ENCODE measurements at places on chromosomes 6 and 20. TPM values are rescaled to one million over a fixed set of nuclear protein-coding genes. Genes with fewer than 3 reads are reported as not detected.

ULBP1 gene
- total RNA-seq = 2.7 TPM

TSHZ2 gene
- 25.9 TPM for total RNA-seq

ACOT13 gene
- 37.3 TPM for total RNA-seq

TRIM10 gene
- total RNA-seq = 0.11 TPM

POFUT1 gene
- 54.3 TPM for total RNA-seq

GRCh38 chr6:5967594-5967993 is 39.1 kb downstream of the NRN1 start:
- H3K4me1 ChIP-seq = peaks cover 9% of the 10 kb centered on the region
- H3K27ac ChIP-seq = no peak overlapping the region
- H3K4me3 ChIP-seq = no peak overlapping the region
- DNase-seq = no peak

DNA sequence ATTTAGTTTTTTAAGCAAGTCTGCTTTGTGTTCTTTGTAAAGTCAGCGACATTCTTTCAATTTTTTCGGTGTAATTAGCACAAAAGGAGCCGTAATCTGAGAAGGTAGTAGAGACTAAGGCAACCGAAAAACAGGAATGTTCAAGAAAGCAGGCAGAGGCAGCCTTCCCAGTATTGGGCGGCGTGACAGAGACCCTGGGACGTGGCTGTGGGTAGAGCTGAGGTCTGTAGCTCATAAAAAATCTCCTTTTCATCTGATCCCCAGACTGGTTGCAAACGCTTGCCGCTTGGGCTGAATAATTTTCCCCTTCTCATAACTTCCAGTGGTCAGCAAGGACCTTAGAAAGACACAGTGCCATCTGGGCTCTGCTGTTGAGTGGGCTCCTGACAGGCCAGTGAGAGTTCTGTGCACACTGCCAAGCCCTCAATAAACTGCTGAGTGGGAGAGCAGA is 30.8 kb downstream of the GNAS start:
- no peak overlapping the region for H3K4me3 ChIP-seq
- H3K27ac ChIP-seq = no peak overlapping the region
- no peaks in the 10 kb centered on the region for H3K27me3 ChIP-seq
- no peak for DNase-seq
- no peaks in the 10 kb centered on the region for H3K36me3 ChIP-seq
- peaks cover 34% of the 10 kb centered on the region for H3K4me1 ChIP-seq

DNA sequence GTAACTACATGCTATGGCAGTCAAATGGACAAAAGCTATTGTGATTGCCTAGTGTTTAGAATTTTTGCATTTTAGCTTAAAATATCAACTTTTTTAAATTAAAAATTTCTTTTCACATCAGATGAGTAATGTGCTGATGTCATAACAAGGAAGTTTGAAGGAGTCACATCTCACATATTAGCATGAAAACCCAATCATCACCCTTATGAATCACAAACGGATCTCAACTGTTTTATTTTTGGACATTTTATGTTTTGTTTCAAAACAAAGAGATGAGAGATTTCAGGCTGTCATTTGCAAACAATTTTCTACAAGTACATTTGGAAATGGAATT is 53.6 kb upstream of the TRERF1 start:
- H3K4me3 ChIP-seq = no peak overlapping the region
- no peaks in the 10 kb centered on the region for H3K27me3 ChIP-seq
- H3K36me3 ChIP-seq = no peaks in the 10 kb centered on the region
- peaks cover 33% of the 10 kb centered on the region for H3K4me1 ChIP-seq
- no peak for DNase-seq

GRCh38 chr6:35231563-35231962 is 17.8 kb downstream of the SCUBE3 start:
- no peaks in the 10 kb centered on the region for H3K4me1 ChIP-seq
- H3K27me3 ChIP-seq = no peaks in the 10 kb centered on the region
- H3K36me3 ChIP-seq = no peaks in the 10 kb centered on the region
- H3K27ac ChIP-seq = no peak overlapping the region

DNA sequence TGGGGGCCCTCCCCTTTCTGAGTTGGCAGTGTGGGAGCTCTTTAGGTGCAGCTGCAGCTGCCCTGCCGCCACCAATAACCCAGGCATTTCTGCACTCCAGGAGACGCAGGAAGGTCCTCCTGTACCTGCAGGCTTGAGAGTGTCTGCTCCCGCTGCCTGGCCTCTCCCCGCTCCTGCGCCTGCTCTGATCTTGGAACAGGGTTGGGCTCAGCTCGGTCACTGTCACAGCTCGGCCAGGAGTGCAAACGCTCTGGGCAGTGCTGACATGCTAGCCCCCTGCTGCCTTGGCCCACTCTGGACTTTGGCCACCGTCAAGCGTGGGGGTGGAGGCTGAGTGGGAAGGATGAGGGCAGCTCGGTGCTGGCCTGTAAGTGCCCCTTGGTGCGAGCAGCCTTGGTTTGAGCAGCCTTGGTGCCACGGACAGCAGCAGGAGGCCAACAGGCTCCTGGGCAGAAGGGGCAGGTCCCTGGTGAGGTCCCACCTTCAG is 738.1 kb upstream of the GJE1 start:
- no peaks in the 10 kb centered on the region for H3K27me3 ChIP-seq
- H3K27ac ChIP-seq = no peak overlapping the region
- H3K36me3 ChIP-seq = no peaks in the 10 kb centered on the region
- no peak overlapping the region for H3K4me3 ChIP-seq
- H3K4me1 ChIP-seq = no peaks in the 10 kb centered on the region

DNA sequence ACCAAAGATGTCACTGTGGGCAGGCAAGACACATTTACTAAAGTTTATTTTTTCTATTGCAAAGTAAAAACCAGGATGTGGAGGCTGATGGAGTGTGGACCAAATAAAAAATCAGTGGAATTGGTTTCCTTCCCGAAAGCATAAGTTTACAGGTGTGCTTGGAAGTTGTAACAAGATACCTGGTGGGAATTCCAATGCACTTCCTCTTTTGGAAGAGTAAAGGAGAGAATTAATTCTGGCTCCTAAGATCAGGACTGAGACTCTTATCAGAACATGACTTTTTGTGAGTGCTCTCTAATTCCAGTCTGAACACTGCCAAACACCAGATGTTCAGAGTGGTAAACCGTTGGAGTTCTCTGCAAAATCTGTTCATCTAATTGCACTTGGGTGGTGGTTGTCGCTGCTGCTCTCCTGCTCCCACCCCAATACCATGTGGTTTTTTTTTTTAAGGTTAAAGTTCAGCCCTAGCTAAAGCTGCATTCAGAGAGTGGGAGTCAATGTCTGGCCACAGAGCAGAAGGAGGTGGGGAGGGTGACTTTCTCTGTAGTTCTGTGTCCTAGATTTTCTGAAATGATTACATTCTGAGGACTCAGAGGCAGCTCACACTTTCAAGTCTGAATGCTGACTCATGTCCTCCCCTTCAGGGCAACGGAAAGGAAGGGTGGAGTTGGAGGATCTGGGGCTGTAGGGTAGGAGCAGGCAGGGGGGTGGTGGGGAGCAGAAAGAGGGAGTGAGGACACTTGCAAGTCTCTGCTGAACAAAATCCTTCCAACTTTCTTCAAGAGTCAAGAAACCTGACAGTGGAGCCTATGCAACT is 275.8 kb upstream of the PRDM1 start:
- H3K4me3 ChIP-seq = no peak overlapping the region
- no peaks in the 10 kb centered on the region for H3K36me3 ChIP-seq
- DNase-seq = peak; percentile 78

DNA sequence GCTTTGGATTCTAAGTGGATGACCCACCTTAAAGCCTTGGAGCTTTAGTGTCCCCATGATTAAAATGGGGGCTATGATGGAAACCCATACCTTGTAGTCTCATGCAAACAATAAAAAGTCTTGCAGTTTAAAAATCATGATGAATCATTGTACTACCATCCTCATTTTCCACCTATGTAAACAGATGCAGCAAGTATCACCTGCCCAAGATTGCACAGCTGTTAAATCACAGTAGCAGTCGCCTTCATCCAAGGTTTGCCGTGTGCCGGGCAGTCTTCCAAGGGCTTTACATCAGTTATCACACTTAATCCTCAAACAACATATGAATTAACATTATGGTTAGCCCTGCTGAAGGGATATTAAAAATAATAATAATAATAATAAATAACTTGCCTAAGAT is 210.3 kb downstream of the FOXA2 start:
- H3K4me1 ChIP-seq = peaks cover 15% of the 10 kb centered on the region
- no peak overlapping the region for H3K27ac ChIP-seq
- H3K27me3 ChIP-seq = no peaks in the 10 kb centered on the region
- DNase-seq = no peak

DNA sequence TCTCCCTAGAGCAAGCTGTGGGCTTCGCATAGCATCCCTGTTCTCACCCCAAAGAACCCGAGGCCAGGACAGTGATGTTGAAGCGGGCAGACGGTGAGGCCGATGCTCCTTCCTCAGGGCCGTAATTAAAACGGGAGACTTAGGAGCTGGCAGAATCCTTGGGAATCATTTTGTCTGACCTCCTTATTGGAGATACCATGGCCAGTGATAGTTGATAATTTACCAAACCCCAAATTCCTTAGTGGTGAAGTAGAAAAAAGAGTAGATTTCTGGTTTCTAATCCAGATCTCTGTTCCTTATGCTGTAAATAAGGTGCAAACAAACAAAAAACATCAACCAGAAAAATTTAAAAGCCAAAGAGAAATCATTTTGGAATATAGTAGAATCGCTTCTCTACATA is 361.1 kb upstream of the AGPAT4 start:
- no peak for DNase-seq

- H3K4me1 ChIP-seq = no peaks in the 10 kb centered on the region
- no peak overlapping the region for H3K27ac ChIP-seq
- no peak for DNase-seq
Measured at GRCh38 chr6:47335466-47335865, 25.8 kb upstream of the TNFRSF21 start.

GRCh38 chr20:17014217-17014616 is 212.6 kb upstream of the PCSK2 start:
- H3K36me3 ChIP-seq = no peaks in the 10 kb centered on the region
- no peak overlapping the region for H3K27ac ChIP-seq
- H3K4me3 ChIP-seq = no peak overlapping the region
- no peaks in the 10 kb centered on the region for H3K27me3 ChIP-seq
- no peaks in the 10 kb centered on the region for H3K4me1 ChIP-seq
- DNase-seq = no peak

- DNase-seq = no peak
- H3K4me3 ChIP-seq = no peak overlapping the region
Measured at GRCh38 chr20:9576695-9577094, 62.3 kb downstream of the LAMP5 start.

DNA sequence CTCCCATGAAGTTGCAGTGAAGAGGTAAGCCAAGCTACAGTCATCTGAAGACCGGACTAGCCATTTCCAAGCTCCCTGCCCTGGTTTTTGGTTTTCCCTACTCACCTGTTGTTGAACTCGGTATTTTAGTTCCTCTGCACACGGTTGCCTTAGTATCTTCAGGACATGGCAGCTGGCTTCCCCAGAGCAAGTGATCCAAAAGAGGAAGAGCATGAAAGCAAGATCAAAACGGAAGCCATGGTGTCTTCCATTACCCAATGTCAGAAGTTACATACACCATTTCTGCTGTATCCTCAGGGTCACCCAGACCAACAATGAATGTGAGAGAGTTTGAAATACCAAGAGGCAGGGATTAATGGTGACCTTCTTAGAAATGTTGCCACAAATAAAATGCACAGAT is 276.6 kb upstream of the CNR1 start:
- H3K27me3 ChIP-seq = peaks cover 2% of the 10 kb centered on the region
- no peaks in the 10 kb centered on the region for H3K4me1 ChIP-seq
- no peak for DNase-seq
- H3K36me3 ChIP-seq = no peaks in the 10 kb centered on the region
- no peak overlapping the region for H3K27ac ChIP-seq
- no peak overlapping the region for H3K4me3 ChIP-seq

- no peak overlapping the region for H3K27ac ChIP-seq
- DNase-seq = no peak
- no peaks in the 10 kb centered on the region for H3K36me3 ChIP-seq
- H3K4me3 ChIP-seq = no peak overlapping the region
- no peaks in the 10 kb centered on the region for H3K27me3 ChIP-seq
Measured at GRCh38 chr6:37614491-37614890, 83.2 kb downstream of the MDGA1 start.

DNA sequence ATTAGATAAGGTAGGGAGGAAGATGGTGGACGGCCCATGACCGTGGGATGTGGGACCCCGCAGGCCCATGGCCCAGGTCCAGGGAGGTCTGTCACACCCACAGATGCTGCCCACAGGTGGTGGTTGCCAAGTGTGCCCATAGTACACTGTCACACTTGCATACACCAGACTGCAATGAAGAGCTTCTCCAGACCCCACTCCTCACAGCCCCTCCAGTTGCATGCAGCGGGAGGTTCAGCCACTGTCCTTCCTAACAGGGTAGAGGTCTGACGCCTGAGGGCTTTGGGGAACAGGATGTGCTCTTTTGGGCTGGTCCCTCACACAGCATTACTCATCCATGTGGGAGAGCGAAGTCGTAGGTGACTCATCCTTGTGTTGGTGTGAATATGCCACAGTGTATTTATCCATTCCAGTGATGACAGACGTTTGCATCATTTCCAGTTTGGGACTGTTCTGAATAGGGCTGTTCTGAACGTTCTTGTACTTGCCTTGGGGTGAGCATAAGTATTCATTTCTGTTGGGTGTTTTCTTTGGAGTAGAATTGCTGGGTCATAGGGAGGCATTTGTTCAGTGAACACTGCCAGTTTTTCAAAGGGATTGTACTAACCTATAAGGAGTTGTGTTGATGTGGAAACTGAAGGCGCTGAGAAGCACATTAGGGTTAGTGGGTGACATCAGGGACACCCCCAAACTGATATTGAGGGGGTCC is 10.1 kb upstream of the PYGB start:
- peak overlapping the region; percentile 96 for H3K27ac ChIP-seq
- DNase-seq = peak; percentile 82
- no peaks in the 10 kb centered on the region for H3K36me3 ChIP-seq
- peaks cover 12% of the 10 kb centered on the region for H3K27me3 ChIP-seq
- peaks cover 30% of the 10 kb centered on the region for H3K4me1 ChIP-seq
- H3K4me3 ChIP-seq = peak overlapping the region; percentile 56

DNA sequence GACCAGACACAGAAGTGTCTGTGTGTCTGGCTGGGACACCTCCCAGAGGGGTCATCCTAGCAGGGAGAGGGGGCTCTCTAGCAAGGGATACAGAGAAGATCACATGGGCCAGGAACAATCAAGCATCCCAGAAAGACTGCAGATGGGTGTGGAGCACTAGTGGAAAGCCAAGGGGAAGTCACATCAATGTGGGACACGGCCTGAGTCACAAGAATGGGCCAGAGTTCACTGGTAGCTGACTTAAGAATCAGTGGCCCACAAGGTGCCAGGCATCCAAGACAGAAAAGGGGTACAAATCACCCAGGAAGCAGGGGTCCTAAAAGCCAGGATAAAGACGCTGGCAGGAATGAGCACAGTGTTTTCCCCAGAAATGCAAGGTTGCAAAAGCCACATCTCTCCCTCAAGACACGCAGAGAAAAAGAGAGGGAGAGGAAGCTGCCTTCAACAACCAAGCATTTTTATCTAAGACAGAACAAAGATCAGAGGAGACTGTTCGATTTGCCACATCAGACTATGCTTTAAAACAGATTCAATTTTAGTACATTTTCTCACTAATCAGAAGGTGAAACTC is 113.6 kb upstream of the DST start:
- no peak for DNase-seq
- H3K4me3 ChIP-seq = no peak overlapping the region
- H3K36me3 ChIP-seq = no peaks in the 10 kb centered on the region
- H3K4me1 ChIP-seq = peaks cover 6% of the 10 kb centered on the region
- no peaks in the 10 kb centered on the region for H3K27me3 ChIP-seq
- H3K27ac ChIP-seq = no peak overlapping the region
